ENCODE measurements at places on chromosomes 2 and 18.

GRCh38 chr2:43070676-43071502 is 155.5 kb downstream of the ZFP36L2 start:
- DNase-seq, result no peak

- peak; percentile 96 for DNase-seq
Observed at GRCh38 chr2:96638144-96639121, at the start of gene KANSL3. KANSL3 (minus strand) TSS chr2:96638312; CDS start chr2:96637135, 1,177 bp downstream.

- no peak for DNase-seq
Observed at GRCh38 chr2:49053156-49053555, 101.2 kb downstream of the FSHR start.

DNA sequence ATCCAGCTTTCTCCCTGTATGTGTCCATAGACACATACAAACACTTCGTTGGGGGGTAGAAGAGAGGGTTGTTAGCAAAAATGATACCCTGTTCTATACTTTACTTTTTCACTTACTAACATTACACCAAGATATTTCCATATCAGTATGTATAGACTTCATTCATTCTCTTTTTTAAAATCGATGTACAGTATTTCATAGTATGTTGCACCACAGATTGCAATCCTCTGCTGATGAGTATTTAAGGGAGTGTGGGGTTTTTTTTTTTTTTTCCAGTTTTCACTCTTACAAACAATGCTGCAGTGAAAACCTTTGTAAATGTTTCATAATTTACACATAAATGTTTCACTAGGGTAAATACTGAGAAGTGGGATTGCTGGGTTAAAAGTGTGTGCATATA is 402.3 kb downstream of the LRATD1 start:
- no peak for DNase-seq

GRCh38 chr2:5315512-5315911 is 376.7 kb upstream of the SOX11 start:
- no peak for DNase-seq

GRCh38 chr2:227860221-227860641 is 11.2 kb upstream of the DAW1 start:
- no peak for DNase-seq

GRCh38 chr2:162069267-162069903 is 4.6 kb downstream of the DPP4 start:
- no peak for DNase-seq

- no peak for DNase-seq
Observed at GRCh38 chr18:43876286-43876685, 599.0 kb upstream of the SYT4 start.

- no peak for DNase-seq
Observed at GRCh38 chr18:6976935-6977334, 140.7 kb downstream of the LAMA1 start.

DNA sequence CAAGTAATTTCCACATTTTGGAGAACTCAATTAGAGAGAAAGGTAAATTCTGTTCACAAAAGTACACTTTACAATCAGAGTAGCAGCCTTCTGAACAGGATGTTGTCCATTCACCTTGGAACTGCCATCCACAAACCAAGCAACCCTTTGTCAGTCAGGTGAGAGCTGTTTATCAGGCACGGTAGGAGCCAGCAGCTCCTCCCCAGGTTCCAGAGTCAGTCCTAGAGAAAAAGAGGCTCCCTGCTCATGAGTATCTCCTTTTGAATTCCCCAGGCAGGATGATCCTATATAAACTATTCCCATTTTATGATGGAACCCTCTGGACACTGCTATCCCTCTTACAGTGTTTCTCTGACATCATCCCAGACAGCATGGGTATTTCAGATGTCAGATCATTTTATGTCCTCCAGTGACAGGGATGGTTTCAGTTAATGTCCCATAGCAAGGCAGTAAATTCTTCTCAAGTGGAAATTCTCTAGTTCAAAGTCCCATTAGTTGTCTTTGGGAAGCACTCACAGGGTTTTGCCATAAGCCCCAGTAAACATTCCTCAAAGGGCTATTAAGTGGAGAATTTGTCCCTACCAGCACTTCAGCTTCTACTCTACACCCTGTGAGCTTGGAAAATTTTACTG is 34.5 kb upstream of the CSRNP3 start:
- DNase-seq, result no peak

Data from fibroblast of pulmonary artery (primary cell).